ENCODE measurements at places on chromosomes 1 and 21. TPM values are rescaled to one million over a fixed set of nuclear protein-coding genes. Genes with fewer than 3 reads are reported as not detected.

GRCh38 chr1:203475012-203475981 is at the start of gene PRELP:
TSS of gene PRELP (plus strand) at chr1:203475806. CDS start at chr1:203483185, 7,379 bp downstream.
- H3K4me3 ChIP-seq = peak within 1 kb of the TSS; percentile 14
- no peaks in the 10 kb centered on the region for H3K27me3 ChIP-seq
- DNase-seq = no peak
- H3K27ac ChIP-seq = peak within 1 kb of the TSS; percentile 9
- H3K4me1 ChIP-seq = peaks cover 4% of the 10 kb centered on the region
- no peaks in the 10 kb centered on the region for H3K36me3 ChIP-seq

DNA sequence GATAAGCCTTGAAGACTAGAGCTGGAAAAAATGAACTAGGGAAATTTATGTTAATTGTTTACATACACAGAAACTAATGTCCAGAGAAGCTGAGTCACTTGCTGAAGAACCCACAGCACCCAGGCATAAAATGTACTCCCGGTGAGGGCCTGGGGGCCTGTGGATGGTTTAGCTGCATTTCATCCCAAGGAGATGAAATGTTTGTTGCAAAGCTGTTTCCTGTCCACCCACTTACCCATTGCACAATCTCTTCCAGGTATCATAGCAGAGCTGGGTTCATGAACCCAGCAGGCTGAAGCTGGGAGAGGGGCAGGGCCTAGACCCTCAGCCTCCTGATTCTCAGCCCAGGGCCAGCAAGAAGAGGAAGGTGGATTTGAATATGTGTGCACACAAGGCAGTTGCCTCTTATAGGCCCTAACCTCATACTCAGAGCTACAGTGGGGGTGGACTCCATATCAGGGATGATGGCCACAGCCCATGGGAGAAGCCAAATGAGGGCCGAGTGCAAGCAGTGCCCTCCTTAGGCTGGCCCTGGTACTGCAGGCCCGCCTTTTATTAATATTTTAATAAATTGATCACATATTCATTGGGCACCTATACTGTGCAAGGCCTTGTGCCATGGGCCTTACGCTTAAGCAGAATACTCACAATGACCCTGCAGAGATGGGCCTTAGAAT is 110.8 kb downstream of the LACTBL1 start:
- H3K27me3 ChIP-seq = no peaks in the 10 kb centered on the region
- no peaks in the 10 kb centered on the region for H3K4me1 ChIP-seq
- DNase-seq = peak; percentile 14

Gene MYBPH
- polyA plus RNA-seq = not detected

DNA sequence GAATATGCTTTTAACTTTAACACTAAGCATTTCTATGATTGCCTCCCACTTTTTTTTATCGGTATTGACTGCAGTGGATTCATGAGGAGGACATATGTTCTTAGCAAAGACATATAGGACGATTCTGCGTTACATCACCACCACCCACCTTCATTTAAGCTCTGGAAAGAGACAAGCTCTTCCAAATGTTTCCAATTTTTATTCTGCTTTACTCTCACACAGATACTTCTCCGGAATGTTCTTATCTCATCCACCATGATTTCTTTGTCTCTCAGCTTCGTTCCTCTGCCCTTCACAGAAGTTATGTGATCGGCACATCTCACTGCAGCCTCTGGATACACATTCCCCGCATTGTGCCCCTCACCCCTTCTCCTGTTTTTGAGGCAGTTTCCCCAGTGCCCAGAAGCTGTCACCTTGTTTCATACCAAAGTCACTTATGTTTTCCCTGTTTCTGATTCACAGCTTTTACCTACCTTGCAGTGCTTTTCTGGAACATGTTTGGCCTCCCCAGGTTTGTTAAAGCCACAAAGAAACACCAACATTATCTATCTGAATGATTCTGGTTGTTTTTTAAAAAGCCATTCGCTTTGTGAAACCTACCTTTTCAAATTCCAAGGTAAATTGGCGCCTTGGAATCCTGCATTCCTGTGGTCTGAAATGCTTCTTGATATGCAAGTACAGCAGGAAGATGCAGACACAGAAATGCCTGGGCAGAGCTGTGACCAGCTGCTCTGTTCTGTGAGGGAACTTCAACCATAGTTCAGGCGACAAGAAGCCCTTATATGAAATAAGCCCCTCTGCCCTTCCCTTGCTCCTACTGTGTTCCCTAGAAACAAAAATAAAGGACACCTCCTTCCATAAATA is 1020.2 kb downstream of the TTLL7 start:
- H3K27me3 ChIP-seq = no peaks in the 10 kb centered on the region
- no peaks in the 10 kb centered on the region for H3K4me1 ChIP-seq
- H3K4me3 ChIP-seq = no peak overlapping the region
- H3K36me3 ChIP-seq = no peaks in the 10 kb centered on the region
- no peak for DNase-seq

GRCh38 chr1:239976130-239976968 is 115.3 kb upstream of the FMN2 start:
- no peaks in the 10 kb centered on the region for H3K4me1 ChIP-seq
- H3K27me3 ChIP-seq = no peaks in the 10 kb centered on the region
- DNase-seq = no peak
- no peaks in the 10 kb centered on the region for H3K36me3 ChIP-seq
- no peak overlapping the region for H3K4me3 ChIP-seq

GRCh38 chr21:43702785-43703034 is 16.2 kb upstream of the PDXK start:
- H3K27ac ChIP-seq = no peak overlapping the region
- DNase-seq = no peak
- H3K4me1 ChIP-seq = no peaks in the 10 kb centered on the region

- H3K36me3 ChIP-seq = no peaks in the 10 kb centered on the region
- H3K27ac ChIP-seq = no peak overlapping the region
- DNase-seq = peak; percentile 86
These were observed 96.3 kb downstream of the ARHGEF10L start for GRCh38 chr1:17635811-17636210.
